ENCODE measurements at places on chromosomes 5 and 9.

DNA sequence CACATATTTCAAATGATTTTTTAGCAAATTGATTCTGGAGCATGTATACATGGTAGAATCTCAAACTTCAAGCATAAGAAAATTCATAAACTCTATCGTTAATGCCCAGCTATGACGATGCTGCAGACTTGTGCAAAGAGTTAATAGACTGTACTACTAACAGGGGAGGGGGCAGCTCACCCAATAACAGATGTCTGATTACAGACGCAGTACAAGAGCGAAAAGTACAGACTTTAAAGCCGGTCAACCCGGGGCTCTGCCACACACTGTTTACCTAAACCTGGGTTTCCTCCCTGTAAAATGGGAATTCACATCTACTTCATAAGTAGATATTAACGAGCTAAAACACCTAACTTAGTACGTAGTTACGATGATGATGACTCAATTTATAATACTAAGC, 651 bp downstream of the TRIM23 start:
- DNase-seq = no peak

- no peak for DNase-seq
Observed at GRCh38 chr9:134174073-134174449, 9.7 kb upstream of the RNU6ATAC start.

DNA sequence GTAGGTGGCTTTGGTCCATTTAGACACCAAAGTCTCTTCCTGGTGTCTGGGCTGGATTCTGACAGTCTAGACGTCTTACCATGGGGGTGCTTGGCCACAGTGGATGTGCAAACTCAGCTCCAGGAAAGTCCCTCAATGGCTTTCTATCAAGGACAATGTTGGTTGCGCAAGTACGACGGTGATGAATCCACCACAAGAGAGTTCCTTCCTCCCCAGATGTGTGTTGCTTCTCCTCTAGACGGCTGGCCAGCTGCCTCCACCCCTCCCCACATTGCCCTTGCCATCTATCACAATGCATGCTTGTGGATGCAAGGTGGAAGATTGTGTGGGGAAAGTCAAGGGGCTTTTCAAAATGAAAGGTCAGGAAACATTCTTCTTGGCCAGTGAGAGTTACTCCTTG, 89.7 kb upstream of the IRX2 start:
- DNase-seq = no peak

DNA sequence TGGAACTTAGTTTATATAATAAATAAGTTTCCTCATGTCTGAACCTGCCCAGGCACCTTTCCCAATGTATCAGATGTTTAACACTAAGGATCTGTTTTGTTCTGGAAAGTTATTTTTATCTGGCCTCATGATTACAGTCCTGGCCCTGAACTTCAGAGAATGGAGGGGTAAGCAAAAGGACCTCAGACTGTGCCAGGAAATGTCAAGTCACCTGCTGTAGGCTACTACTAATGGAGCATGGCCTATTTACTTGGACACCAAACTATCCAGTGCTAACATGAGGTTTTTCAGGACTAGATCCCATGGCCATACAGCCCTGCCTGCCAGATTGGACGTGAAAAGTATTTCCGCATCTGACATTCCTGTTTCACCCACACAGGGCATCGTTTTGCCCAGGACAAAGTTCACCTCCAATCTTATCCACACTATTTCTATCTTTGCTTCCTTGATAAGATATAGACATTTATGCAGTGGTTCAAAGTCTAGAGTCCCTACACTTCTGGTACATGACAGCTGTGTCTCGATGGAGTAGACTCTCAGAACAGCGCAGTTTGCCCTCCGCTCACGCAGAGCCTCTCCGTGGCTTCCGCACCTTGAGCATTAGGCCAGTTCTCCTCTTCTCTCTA, at the start of gene BTNL8:
Gene BTNL8, plus strand, starts transcription at position 539 of the 626 bp plus-strand sequence. CDS start 152 bp downstream, outside the sequence.
- no peak for DNase-seq

DNA sequence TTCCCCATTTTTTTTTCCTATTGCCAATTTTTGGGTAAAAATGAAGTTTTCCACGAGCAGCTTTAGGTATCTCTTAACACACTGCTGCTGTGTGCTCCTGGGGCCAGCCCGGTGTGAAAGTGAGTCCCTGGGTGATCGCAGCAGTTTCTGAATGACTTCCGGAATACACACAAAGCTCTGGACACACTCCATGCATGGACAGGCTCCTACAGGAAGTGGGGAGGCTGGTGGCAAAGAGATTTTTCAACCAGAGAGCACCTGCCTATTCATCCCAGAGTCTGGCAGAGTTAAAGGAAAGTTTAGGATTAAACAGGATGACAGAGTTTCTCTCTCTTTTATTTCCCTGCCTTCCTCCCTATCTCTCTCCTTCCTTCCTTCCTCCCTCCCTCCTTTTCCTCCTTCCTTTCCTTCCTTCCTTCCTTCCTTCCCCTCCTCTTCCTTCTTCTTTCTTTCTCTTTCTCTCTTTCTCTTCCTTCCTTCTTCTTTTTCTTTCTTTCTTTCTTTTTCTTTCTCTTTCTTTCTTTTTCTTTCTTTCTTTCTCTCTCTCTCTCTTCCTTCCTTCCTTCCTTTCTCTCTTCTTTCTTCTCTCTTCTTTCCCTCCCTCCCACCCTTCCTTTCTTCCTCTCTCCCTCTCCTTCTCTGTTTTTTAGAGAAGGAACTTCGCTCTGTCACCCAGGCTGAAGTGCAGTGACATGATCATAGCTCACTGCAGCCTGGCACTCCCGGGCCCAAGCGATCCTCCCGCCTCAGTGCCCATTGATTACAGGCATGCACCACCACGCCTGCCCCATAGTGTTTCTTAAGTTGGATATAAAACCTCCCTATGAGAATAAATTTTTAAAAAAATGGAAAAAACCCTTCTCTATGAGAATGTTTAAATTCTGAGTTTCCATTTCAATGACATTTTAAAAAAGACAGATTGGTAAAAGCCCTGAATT, 38.7 kb upstream of the UBTD2 start:
- no peak for DNase-seq

DNA sequence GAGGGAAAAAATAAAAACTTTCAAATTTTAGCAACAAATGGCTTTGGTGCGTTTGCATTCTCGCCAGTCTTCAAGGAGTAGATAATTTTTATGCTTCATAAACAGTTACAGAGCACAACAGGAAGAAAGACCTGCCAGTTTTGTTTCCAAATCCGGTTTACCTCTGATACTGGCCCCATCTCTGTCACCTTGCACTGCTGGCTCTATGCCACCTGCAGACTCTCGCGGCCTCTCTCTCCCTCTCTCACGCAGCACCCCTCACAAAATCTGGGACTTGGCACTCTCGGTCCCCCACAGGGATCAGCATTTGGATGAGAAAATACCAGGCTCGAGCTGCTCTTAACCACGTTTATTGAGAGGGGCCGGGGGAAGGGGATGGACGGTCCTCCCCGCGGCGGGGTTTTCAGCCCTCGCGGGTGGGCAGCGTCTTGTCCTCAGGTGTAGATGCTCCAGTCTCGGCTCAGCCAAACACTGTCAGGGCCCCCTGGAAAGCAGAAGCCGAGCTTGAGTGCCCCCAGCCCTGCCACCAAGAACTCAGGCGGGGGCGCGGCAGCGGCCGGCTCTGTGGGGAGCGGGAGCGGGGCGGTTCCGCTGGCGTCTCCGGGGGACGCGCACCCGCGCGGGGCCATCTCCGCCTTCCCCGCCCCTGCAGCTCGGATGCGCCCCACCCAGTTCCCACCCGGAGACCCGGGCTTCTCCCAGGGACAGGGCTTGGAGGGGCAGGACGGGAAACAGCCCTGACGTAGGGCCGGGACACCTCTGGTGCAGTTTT, 1.3 kb downstream of the SCGB3A1 start:
- DNase-seq = no peak

DNA sequence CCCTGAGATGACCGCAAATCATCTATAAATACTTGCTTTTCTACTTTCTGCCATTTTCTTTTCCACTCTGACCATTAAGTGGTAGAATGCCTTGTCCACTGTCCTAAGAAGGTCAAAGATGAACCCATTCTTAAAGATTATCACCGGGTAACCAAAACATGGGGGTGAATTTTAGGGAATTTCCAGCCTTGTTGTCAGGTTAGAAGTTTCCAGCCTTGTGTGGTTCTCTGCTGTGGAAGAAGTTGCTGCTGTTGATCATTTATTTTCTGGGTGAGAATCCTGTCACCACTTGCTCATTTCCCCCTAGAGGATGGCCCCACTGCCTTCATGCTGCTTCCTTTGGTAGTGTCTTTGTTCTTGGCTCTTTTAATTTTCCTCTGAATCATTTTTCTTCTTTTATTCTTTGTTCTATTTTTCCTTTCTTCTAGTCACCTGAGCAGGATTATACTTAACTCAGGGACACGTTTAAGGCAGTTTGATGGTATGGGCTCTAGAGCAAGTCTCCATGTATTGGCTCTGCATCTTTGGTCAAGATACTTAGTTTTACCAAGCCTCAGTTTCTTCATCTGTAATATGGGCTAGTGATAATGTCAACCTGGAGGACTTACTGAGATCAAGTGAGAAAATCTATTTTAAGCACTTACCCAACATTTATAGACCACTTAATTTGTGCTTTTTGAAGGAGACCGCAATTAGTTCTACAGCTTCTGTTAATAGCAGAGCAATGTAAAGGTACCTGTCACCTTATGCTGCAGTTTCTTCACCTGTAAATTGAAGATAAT, 266.2 kb downstream of the ARHGAP26 start:
- no peak for DNase-seq

DNA sequence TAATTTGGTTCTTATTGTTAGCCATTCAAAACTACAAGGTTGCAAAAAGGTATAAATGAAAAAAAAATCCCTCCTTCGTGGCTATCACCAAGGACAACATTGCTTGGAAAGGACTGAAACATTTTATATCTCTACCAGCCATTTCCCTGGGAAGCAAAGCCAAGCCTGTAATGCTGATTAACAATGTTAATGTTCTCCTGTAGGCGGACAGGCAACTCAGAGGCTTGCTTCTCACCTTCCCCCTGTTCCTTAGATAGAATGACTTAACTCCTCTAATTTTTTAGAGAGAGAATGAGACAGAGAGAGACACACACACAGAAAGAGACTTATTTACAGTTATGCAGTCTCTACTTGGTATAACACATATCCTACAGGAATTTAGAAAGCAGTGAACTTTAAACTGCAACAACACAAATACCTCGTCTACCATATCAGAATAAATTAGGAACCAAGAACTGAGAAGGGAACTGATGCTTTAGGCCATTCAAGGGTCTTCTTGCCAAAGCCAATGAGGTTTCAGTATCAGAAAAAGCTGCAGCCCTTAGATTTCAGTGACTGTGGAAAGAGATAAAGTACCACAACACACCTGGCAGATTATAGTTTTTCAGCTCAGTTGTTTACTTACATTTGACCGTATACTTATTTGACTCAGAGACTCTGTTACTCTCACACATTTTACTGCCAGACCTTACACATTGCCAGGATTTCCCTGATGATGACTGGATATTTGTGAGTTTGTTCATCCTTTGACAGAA, 20.9 kb upstream of the MAN2A1 start:
- DNase-seq = no peak

DNA sequence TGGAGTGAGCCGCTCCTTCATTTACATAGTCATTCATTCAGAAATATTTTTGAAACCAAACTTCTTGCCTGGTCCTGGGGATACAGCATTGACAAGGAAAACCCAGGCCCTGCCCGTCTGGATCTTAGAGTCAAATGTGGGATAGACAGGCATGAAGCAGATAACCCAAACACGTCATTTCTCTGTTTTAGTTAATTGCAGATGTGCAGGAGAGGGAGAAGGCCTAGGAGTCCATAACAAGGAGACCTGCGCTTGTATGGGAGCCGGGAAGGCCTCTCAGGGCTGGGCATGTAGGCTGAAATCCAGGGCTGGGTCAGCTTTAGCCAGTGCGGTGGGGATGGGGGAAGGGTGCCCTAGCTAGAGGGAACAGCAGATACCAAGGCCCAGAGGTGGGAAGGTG, 43.3 kb downstream of the PRRX2 start:
- no peak for DNase-seq

GRCh38 chr9:127524373-127524772, 73.1 kb downstream of the LRSAM1 start:
- DNase-seq = no peak

DNA sequence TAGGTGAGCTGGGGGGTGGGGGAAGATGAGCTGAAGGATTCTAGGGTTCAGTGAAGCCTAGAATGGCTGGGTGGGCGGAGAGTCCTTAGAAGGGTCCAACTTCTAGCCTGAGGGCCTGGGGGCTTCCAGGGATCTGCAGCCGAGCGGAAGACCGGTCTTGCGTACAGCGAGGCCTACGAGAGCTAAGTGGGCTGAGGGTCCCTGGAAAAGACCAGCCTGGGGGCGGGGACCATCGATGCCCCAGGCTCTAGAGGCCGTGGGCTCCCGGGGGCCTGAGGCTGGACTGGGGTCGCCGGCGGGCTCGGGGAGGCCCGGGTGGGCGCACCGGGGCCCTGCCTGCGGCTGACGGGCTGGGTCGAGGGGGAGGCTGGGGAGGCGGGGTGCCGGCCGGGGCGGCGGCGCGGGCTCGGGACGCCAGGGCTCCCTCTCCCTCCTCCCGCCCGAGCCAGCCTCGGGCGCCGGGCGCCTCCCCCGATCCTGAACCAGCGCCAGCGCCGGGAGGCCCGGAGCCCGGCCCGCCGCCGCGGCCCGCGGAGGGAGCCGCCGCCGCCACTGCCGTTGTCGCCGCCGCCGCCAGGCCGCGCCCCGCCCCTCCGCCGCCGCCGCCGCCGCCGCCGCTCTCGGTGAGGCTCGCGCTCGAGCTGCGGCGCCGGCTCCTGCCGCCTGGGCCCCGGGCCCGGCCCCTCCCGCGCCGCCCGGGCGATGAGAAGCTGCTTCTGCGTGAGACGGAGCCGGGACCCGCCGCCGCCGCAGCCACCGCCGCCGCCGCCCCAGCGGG, at the start of gene MVB12B:
Gene MVB12B, plus strand, starts transcription at position 602 of the 778 bp plus-strand sequence. Its CDS starts 101 bp downstream, at position 703.
- DNase-seq = no peak

DNA sequence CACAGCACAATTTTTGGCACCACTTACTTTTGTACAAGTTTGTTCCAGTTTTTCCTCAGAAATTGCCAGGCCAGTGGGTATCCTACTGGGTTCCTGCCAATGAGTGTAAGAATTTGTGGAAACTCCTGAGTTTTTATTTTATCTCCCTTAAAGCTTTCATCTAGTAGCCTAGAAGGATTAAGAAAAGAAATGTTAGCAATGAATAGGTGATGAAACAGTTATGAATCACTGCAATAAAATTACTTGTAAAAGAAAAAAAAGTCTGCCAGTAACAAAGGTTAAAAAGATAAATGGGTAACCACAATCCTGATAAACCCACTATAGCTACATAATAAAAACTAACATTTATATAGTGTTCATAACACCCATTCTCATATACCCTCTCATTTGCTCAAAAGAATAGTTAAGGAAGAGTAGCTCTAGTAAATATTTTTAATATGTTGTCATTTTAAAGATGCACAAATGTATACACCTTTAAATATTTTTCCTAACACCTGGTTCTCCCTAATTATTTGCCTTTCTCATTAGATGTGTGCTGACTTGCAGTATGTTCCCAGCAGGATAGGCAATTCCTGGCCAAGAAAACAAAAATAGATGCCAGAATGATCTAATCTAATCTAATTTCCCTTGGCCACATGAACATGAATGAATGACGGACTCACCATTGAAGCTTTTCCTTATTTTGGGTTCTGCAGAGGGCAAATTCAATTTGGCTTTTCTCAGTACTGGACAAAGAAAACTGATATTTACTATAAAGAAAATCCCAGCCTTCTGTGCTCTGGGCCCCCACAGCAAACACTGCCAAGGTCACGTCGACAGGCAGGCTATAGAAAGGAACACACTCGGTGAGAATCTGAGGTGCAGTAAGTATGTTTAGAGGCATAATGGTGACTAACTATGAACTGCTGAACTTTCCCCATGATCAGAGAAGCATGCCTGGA, 26.4 kb downstream of the ERAP1 start:
- no peak for DNase-seq

GRCh38 chr9:93594041-93594756, 17.8 kb downstream of the PHF2 start:
- DNase-seq = no peak

GRCh38 chr5:28780083-28780692, 1741.8 kb upstream of the CDH9 start:
- DNase-seq = no peak

- no peak for DNase-seq
Observed at GRCh38 chr9:89089176-89089575, 89.4 kb downstream of the SHC3 start.
